AML-193 (cell line): ENCODE measurements at places on chromosomes 4 and X.

DNA sequence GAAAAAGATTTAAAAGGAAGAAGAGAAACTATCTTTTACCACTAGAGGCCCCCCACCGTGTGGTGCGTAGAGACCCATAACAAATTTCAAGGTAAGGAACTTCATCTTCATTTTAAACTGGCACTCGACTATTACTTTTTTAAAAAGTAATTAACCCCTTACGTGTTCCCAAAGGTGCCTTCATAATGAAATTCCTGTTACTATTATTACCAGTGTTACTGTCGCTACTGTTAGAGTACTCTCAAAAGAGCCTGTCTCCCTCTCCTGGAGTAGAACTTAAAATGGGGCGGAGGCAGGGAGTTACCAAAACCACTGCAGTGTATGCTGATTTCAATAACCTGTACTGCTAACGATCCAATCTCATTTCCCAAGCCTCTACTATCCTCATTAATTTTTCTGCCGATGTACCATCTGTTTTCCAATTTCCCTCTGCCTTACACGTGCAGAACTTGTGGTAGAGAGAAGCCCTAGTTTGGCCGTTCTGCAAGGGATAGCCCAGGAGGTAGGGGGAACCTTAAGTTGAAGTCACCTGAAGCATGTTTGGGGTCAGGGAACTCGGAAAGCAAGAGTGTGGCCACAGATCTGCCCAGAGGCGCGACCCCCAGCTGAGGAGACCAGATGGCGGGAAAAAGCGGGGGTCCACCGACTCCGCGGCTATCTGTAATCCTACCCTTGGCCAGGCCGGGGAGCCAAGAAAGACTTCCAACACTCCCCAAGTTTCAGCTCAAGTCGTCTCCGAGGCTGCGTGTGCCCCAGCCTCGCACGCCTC lies 720 bp upstream of the STK26 start:
- peak; percentile 31 for DNase-seq

DNA sequence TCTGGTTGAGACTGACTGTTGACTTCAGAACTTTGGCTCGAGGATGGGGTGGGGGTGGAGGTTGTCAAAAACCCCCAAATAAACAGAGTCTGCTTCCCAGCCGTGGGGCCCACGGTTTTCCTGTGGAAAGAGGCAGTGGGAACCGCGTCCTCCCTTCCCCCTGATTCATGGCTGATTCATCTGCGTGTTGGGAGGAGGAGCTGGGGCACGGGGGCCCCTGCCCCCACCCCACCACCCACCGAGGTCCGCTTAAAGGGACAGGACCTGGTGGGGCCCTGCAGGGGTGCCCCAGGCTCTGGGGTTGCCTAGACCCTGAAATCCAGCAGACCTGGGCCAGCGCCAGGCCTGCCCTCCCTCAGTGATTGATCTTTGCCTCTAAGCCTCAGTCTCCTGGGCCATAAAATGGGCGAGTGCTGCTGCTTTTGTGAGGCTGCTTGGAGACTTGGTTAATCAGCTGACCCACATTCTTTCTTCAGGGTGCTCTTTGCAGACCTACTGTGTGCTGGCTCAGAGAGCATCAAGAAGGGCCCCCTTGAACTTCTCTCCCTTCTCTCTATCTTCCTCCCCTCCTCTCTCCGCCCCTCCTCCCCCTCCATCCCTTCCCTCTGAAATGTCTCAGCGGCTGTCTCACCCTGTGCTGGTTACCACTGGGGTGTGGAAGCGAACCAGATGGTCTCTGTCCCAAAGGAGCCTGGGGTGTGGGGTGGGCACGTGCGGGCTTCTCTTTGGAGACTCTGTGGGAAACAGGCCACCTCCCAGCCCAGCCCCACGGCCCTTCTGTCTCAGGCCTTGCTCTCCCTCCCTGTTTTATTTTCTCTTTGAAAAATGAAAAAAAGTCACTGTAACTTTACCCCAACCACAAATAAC lies 9.1 kb downstream of the HTRA3 start:
- DNase-seq: no peak

- no peak for DNase-seq
Measured at GRCh38 chr4:187478292-187479140, 517.1 kb upstream of the ZFP42 start.

- no peak for DNase-seq
Measured at GRCh38 chr4:155248002-155248896, 39.8 kb downstream of the NPY2R start.

GRCh38 chr4:89574176-89574575 lies 262.8 kb downstream of the SNCA start:
- no peak for DNase-seq

- no peak for DNase-seq
Measured at GRCh38 chr4:117588771-117589170, 445.5 kb upstream of the NDST3 start.

DNA sequence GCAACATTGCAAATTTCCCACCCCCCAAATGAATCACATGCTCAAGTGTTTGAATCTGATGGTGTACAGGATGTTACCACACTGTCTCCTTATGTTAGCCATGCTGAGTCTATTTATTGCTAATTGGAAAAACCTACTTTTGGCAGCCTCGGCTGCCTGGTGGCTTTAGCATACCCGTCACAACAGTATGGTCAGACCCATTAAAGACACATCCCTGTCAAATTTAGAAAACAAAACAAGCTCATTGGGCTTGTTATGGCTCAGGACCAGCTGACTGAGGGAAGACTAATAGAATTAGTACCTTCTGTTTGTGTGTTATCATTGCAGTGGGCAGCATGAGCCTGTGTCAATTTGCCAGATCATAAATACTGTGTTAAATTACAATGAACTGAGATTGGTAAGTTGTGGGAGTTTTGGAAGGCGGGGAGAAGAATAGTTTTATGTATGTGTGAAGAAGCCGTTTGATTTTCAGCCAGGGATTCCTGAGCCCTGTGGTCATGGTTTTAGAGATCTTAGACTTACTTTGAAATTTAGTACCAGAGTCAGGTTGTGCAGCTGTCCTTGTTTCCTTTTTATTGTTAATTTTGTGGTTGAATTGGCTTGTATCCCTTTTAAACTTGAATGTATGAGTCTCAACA lies 66.8 kb downstream of the POLA1 start:
- DNase-seq: no peak

DNA sequence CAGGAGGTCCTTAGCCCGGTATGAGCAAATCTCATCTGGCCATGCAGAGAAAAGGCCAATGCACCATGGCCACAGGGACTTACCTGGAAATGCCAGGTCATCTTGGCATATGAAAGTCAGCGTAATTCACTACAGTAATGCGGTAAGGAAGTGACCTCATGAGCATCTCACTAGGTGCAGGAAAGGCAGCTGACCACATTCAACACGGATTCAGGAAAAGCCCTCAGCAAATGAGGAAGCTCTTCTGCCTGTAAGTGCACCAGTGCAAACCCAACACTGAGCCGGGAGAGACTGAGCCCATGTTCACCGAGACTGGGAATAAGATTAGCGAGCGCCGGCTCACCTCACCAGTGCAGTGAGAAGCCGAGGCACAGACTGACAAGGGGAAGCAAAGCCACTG lies 23.7 kb downstream of the LRPAP1 start:
- no peak for DNase-seq

- no peak for DNase-seq
Measured at GRCh38 chrX:40871385-40872082, 136.2 kb upstream of the MED14 start.

GRCh38 chr4:138835832-138836533 lies 179.6 kb upstream of the NOCT start:
- DNase-seq: no peak

DNA sequence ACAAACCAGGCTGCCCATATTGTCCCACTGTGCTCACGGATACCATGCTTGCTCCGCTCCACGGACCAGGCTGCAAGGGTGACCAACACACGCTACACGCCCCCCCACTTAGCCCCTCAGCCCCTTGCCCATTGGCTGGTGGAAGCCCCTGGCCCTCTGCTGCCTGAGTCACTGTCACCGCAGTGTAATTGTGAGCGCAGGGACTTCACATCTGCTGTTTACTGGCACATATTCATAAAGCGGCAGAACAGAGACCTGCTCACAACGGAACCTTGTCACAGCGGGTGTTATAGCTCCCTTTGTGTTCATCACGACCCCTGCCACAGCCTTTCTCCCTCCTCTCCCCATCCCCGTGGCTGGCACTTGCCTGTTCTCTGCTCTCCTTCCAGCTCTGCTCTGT lies 83.7 kb downstream of the PSAPL1 start:
- no peak for DNase-seq

DNA sequence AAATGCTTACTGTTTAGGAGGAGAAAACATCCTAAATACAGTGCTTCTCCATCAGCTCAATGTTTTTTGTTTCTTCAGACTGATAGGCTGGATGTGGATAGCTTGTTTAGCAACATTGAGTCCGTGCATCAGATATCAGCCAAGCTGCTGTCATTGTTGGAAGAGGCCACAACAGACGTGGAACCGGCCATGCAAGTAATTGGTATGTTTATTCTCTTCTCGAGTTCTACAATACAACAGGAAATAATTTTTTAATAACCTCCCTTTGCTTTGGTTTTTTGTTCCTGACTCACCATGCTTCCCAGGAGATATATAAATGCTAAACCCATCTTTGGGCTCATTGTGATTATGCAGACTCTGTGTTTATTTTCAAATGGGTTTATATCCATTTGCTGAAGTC lies 60.9 kb downstream of the ARHGEF38 start:
- DNase-seq: no peak

GRCh38 chrX:39730662-39731329 lies 367.0 kb downstream of the BCOR start:
- peak; percentile 21 for DNase-seq

GRCh38 chr4:138055890-138056289 lies 186.3 kb downstream of the SLC7A11 start:
- no peak for DNase-seq

- DNase-seq: no peak
Measured at GRCh38 chr4:124019749-124020549, 623.4 kb downstream of the SPRY1 start.

- DNase-seq: no peak
Measured at GRCh38 chr4:1466034-1466862, 60.0 kb upstream of the NKX1-1 start.

DNA sequence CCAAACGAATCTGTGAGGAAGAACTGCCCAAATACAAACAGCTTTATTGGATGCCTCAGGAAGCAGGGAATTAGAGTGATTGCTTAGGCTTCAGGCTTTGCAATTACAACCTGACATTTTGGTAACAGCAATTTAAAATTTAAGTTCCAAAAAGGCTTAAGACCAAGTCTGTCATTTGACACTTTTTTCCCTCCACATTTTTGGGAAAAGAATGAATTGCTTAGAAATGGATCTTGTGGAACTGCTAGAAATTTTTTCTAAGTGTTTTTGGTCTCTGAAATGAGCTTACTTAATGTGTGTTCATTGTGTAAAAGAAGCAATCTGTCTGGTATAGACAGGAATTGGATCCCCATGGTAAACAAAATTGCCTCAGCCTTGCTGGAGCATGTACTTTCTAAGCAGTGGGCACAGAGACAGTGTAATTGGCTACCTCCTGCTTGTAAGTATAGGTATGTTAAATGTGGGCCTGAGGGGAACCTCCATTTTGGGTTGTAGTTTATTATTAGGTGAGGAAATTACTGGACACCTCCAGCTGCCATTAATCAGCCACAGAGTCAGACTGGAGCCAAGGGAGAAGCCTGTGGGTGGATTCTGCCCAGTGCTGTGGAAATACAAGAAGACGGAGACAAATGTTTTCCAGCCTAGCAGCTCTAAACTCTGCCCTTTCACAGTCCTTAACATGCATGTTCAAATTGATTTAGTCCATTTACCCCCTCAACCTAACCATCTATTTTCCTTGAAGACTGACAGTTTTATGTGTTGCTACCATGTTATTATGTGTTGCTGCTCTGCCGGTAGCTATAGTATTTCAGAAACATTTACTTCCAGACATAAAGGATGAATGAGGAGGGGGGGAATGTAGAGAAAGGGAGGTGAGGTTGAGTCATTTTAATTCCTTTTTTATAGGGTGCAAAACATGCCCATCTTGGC lies 473.0 kb downstream of the SPRY1 start:
- no peak for DNase-seq

DNA sequence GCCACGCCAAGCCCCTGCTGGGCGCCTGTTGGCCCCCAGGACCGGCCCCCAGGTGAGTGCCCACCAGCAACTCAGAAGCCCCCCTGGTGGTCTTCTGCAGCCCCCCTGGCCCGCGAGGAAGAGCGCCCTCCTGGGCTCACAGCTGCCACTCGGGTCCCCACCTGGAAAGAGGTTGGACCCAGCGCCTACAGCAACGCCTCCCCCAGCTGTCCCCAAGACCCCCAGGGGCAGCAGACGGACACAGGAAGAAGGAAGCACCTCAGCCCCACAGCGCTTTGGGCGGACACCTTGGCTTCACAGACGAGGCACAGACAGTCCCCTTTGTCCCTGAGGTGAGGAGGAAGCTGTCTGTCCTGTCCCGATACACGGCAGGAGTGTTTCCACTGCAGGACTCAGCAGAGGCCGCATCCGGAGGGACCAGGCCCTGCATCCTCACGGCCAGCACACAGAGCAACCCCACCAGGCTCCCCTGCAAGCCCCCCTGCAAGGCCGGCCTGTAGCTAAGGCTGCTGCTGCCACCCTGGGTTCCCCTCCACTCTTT lies 115.6 kb upstream of the NKX1-1 start:
- DNase-seq: no peak

DNA sequence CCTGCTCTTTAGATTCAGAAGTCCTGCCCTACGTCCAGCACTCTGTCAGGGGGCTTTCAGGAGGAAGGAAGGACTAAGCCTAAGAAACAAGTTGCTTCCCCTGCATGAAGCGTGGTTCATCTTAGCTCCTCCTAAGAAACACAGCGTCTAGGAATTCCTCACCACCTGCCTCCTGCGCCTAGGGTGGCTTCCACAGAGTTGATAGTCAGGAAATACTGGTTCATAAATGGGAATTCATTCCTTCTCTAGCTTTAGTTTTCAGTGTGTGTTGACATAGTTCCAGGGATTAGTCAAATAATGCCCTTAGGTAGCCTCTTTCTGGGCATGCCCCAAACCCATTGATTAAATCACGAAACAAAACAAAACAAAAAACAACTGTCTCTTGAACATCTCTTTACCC lies 1.7 kb upstream of the MXRA5 start:
- no peak for DNase-seq

GRCh38 chr4:101279377-101279871 lies 67.9 kb downstream of the PPP3CA start:
- DNase-seq: no peak

DNA sequence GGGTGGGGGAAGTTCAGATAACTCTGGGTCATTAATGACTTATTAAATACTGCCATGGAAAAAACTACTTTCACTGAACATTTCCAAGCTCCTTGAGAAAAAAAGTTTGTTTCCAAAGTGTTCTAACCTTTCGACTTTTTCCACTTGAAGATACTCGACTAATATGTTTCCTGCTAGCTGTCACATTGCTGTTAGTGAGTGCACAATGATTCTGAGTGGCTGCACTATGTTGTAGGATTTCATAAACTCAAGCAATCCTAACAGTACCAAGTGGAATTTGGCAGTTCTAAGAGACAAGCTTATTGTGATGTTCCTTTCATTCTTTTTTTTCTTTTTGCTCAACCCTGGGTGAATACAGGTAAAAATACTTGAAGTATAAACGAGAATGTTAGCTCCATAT lies 33.4 kb downstream of the GRXCR1 start:
- no peak for DNase-seq
